SK-N-SH (cell line): ENCODE measurements at places on chromosomes 7 and 10.

- peak; percentile 18 for DNase-seq
These were observed 559 bp upstream of the STEAP2 start for GRCh38 chr7:90210981-90211380.

GRCh38 chr7:150665089-150665748 lies 20.3 kb upstream of the GIMAP2 start:
- no peak for DNase-seq

- no peak for DNase-seq
These were observed 53.5 kb downstream of the SND1 start for GRCh38 chr7:127705461-127705959.

GRCh38 chr7:34156336-34156735 lies 251.0 kb downstream of the BMPER start:
- no peak for DNase-seq

DNA sequence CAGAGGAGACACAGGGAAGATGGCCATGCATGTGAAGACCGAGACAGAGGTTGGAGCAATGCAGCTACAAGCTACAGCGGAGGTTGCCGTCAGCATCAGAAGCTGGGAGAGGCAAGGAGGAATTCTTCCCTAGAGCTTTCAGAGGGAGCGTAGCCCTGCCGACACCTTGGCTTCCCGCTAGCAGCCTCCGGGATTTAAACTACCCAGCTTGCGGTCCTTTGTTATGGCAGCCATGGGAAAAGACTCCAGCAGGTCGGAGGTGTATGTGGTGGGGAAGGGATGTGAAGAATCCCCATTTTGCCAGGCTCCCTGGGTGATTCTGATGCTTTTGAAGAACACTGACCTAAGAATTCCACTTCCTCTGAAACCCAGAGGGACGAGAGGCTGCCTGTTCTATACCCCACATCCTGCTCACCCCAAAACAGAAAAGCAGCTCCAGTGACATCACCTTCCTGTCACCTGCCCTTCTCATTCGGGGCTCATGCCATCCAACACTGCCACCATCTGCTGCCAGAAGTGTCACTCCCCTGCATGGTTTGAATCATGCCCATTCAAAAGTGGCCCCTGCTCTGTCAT lies 3.3 kb upstream of the SEPHS1 start:
- DNase-seq, result no peak

- DNase-seq, result no peak
These were observed 77.9 kb upstream of the LRRN3 start for GRCh38 chr7:111012799-111013675.

DNA sequence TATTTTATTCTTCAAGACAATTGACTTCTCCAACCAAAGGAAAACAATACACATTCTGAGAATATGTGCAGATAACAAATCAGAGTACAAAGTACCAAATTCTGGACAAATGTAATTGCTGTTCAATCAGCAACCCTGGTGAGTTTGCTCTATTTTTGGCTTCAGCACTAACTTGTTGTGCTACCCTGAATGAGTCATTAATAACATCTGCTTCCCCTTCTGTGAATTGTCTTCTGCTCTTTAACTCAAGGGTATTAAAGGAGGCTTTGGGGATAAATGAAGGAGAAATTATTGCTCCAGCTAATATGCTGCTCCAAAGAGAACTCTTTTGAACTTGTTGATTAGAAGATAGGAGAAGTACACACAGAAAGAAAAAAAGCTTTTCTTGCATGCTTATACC lies 459.3 kb downstream of the HTR7 start:
- DNase-seq, result no peak

GRCh38 chr10:127813290-127813689 lies 76.3 kb downstream of the FOXI2 start:
- DNase-seq, result no peak

- DNase-seq, result no peak
These were observed 3.0 kb downstream of the NOD1 start for GRCh38 chr7:30475580-30475979.

GRCh38 chr10:114748241-114748640 lies 73.3 kb upstream of the FHIP2A start:
- DNase-seq, result peak; percentile 49

- DNase-seq, result peak; percentile 62
These were observed 21.9 kb upstream of the KCNK18 start for GRCh38 chr10:117175215-117175900.

DNA sequence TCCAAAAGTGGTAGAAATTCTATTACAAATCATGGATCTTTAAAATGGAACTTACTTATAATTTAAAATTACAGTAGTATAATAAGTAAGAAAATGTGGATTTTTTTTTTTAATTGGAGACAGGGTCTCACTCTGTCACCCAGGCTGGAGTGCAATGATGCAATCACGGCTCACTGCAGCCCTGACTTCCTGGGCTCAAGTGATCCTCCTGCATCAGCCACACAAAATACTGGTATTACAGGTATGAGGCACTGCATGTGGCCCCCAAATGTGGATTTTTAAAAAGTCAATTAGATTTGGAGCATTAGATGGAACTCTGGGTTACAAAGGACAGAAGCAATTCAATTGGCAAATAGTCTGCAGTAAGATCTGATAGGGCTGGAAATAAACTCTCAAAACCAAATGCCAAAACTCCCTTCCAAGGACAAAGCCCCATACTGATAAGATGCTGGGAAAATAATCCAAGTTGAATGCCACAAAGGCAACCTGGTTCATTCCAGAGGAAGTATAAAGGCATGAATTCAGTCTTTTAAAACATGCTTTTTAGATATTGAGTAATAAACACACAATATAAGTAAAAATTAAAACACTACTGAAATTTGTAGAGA lies 294.2 kb downstream of the ZNF248 start:
- DNase-seq, result no peak

DNA sequence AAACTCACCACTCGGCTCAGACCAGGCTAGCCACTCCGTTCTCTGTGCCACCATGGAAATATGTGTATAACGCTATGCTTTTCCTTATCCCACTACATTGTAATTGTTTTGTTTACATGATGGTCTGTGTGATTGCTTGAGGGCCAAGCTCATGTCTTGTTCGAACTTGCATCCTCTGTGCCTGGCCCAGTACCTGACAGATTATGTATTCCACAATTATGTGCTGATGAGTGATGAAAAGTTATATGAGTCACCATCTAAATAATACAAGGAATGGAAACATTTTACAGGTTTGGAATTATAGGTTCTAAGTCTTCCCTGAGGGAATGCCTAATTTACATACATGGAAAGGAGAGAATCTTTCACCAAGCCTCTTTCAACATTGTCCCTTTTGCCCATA lies 137.4 kb downstream of the C7orf25 start:
- no peak for DNase-seq

GRCh38 chr7:151141855-151142685 lies 25.4 kb downstream of the GBX1 start:
- DNase-seq, result no peak

- peak; percentile 47 for DNase-seq
These were observed 107.3 kb downstream of the GALNT11 start for GRCh38 chr7:152132812-152133211.

GRCh38 chr7:141945356-141945755 lies 1.4 kb downstream of the CLEC5A start:
- DNase-seq, result no peak

- DNase-seq, result no peak
These were observed 1.7 kb downstream of the CREB3L2 start for GRCh38 chr7:138000081-138000701.

DNA sequence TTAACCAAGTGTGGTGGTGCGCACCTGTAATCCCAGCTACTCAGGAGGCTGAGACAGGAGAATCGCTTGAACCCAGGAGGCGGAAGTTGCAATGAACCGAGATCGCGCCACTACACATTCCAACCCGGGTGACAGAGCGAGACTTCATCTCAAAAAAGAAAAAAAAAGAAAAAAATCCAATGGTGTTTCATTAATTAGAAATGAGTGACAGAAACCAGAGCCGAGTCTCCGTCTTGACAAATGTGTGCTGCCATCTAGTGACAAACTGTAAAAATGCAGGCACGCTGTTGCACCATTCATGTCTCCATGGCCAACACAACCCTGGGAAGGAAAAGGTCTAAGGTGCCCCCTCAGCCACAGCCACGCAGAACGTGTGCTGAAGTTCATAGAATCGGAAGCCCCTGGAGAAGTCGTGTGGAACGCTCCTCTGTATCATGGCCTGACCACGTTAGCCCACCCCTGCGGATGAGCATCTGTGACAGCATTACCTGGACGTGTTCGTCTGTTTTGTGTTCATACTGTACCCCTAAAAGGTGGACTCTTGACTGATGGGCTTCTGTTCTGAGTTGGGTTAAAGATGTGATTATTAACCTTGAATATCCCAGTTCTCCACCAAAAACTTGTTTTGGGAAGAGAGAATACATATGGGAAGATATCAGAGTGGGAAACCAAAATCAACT lies 94.9 kb downstream of the LYZL2 start:
- peak; percentile 68 for DNase-seq
